Ovary (tissue), 10 donors: ENCODE measurements at places on chromosomes 12 and 14. TPM values are rescaled to one million over a fixed set of nuclear protein-coding genes. Genes with fewer than 3 reads are reported as not detected.
A peak's percentile ranks its signal among the peaks of the same experiment; 100 is the strongest.

DNA sequence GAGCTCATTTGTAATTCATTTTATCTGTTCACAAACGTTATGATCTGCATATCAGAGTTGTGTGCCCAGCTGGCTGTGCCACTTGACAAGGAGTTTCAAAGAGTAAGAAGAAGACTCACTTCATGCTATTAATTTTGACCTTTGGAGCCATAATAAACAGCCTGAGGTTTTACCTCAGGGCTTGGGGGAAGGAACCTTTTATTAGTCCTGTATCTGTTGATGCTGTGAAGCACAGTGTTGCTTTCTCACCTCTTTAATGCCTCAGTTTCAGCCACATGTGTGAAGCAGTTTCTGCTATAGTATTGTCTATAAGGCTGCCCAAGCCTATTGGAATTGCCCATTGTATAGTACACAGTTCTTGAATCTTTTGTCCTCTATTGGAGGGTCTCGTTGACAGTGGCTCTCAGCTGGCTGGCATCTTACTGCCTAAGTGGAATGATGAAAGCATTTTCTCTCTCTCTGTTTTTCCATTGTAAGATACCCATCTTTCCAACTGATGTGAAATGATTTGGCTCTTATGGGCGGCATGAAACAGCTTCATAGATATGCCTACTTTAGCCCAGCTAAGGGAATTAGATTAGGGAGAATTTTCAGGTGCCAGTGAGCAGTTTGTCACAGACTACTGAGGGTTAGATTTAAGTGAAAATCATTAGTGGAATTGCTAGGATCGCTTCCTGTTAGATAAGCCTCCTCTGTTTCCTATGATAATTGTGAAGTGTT lies 34.7 kb downstream of the GPATCH2L start:
- no peak for DNase-seq

DNA sequence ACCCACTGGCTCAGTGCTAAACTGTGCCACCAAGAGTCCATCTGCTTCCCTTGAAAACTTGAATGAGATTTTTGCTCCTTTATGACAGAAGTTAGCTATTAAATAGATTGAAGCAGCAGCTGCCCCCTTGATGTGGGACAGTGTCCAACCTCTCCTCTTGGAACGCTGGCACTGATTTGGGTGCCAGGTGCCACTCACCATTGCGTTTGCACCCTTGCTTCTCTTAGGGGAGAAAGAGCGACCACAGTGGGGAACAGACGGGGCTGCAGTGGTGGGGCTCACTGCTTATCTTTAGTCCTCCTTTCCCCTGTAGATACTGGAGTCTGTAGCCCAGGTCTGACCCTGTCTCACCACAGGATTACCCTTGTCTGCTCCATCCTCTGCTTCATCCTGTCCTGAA lies 9.4 kb downstream of the EP400 start:
- no peak for DNase-seq

DNA sequence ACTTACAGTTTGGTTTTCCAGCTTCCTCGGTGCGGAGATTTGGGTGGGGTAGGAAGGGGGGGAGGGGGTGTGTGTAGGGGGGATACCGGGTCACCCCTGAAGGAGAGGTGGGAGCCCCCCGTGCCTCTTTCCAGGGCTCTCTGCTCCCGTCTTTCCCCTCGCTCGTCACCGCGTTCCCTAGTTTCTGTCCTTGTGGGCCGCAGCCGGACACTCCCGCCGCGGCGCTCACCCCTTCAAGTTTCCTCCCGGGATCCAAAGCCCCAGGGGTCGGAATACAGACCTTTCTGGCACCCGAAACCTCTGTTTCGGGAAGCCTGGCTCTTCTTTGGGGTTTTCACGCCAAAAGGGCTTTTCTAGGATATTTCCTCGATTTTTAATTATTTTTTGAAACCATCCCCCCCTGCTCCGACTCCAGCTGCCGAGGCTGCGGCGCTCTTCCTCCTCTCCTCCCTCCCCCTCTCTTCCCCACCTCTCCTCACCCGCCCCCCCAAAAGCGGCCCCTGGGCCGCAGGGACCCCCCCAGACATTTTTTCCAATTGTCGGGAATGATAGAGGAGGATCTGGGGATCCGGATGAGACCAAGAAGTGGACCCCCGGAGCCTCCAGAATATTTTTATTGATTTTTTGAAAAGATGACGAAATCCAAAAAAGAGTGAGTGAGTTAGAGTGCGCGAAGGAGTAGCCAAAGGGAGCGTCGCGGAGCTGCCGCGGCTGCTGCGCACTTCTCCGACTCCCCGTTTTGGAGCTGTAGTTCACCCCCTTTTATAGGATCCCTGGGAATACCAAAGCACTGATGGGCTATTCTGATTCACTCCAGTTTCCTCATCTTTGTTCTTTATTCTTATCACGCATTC lies 1.7 kb downstream of the CCND2 start:
- no peak for DNase-seq

DNA sequence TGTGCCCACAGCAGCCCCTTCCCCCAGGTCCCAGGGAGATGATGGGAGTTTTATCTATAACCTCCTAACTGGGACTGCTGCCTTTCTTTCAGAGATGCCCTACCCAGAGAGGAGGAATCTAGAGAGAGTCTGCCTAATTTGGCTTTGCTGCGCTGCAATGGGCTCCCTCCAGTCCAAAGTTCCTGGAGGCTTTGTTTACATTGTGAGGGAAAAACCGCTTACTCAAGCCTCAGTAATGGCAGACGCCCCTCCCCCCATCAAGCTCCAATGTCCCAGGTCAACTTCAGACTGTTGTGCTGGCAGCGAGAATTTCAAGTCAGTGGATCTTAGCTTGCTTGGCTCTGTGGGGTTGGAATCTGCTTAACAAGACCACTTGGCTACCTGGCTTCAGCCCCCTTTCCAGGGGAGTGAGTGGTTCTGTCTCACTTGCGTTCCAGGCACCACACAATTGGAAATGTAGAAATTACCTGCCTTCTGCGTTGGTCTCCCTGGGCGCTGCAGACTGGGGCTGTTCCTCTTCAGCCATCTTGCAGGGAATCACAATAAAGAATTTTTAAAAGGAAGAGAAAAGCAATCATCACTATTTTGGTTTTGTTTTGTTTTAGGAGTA lies 262.5 kb downstream of the FOXG1 start:
- DNase-seq, result no peak

DNA sequence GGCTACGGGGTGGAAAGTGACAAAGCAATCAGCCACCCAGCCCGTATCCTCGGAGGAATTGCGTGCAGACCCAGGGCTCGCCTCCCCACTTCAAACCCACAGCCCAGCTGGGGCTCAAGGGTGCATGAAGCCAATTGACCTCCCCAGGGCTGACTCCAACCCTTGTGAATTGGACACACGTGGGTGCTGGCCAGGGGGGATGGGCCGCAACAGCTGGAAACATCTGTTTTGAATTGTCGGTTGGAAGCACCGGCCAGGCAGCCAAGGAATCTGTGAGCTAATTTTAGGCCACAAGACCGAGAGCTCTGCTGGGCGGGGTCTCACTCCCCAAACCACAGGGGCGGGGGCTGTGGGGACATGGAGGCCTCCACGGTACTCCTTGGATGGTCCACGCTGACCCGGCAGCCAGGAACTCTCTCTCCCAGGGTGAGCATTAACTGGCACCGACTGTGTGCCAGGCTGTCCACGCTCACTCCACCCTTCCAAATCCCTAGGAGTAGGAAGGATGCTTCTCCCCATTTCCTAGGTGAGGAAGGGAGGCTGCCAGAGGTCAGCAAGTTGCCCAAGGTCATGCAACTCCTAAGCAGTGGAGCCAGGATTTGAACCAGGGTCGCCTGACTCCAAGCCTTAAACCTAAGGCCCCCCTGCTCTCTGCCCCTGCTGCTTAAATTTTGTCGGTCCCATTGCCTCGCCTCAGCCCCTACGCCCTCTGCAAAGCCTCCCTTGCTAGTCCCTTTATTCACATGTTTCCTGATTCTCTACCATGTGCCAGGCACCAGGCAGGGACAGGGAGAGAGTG lies 11.9 kb upstream of the TMEM119 start:
- DNase-seq, result peak; percentile 92

DNA sequence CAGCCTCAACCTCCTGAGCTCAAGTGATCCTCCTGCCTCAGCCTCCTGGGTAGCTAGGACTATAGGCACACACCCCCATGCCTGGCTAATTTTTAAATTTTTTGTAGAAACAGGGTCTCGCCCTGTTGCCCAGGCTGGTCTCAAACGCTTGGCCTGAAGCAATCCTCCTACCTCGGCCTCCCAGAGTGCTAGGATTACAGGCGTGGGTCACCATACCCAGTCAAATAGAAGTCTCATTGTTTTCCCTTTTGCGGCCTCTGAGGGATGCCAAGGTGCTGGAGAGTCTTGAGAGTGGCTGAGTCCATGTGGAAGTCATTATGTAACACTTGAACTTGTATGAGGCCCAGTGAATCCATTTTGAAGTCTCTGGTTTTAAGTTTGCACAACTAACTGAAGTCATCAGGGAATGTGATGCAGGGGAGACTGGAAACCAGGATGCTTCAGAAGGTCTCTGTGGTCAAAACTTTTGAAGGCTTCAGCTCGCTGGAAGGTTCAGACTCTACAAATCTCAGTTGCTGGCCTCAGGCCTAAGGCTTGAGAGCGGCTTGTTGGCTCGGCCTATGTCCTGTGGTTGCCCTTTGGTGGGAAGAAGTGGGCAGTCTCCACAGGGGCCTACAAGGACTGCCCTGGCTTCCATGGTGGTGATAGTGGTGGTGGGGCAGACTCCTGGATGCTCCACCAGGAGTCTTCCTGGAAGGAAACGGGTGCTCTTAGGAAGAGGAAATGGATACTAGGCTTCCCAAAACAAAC lies 29.2 kb downstream of the GALNT16 start:
- DNase-seq, result no peak

DNA sequence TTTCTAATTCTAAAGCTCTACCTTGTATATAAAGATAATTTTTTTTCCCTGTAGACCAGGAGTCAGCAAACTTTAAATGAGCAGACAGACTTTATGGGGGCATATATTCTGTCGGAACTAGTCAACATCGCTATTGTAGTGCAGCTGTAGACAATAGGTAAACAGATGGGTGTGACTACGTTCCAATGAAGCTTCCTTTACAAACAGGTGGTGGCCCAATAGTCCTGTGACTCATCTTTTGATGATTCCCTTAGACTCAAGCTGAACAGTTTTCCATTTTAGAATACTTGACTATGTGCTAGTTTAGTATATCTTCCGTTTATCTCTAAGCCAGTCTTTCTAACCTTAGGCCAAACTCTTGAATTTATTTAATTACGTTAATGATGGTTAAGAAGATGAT lies 16.3 kb downstream of the MUCL1 start:
- DNase-seq, result no peak

- DNase-seq, result peak; percentile 58
Observed at GRCh38 chr12:45388545-45388944, 172.7 kb downstream of the ANO6 start.

DNA sequence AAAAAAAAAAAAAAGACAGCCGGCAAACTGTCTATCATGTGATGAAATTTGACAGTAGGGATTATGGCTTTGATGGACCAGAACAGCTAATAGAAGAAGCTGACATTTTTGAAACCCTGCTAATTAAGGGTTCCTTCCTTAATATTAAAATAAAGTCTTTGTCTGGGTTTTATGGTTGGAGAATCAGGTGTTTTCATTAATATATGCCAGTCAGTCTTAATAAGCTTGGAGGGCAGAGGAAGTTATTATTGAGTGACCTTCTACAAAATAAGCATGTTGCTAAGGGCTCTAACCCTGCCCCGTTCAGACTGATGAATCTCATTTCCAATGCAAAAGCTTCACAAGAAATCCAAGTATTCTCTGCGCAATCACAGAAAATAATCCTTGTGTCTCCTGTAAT lies 289.8 kb downstream of the EGLN3 start:
- no peak for DNase-seq

DNA sequence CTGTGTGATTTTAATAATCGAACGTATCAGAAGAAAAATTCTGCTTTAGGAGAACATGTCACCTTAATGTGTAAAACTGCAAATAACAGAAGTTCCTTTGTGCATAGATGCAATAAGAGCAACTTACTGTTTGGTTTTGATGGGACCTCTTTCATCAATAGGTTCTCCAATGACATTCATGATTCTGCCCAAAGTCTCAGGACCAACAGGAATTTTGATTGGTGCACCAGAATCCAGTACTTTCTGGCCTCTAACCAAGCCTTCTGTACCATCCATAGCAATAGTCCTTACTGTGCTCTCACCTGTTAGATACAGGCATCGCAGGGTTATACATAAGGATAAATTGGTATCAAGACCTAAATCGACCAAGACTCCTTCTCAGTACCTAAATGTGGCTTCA lies 1.1 kb downstream of the ATP5F1B start:
- DNase-seq, result no peak

GRCh38 chr14:77761205-77761931 lies 412 bp upstream of the SNW1 start:
- DNase-seq, result peak; percentile 15

- DNase-seq, result no peak
Observed at GRCh38 chr12:112164011-112164660, 38.8 kb downstream of the TRAFD1 start.

- DNase-seq, result no peak
Observed at GRCh38 chr12:29572464-29572863, 75.0 kb upstream of the OVCH1 start.

DNA sequence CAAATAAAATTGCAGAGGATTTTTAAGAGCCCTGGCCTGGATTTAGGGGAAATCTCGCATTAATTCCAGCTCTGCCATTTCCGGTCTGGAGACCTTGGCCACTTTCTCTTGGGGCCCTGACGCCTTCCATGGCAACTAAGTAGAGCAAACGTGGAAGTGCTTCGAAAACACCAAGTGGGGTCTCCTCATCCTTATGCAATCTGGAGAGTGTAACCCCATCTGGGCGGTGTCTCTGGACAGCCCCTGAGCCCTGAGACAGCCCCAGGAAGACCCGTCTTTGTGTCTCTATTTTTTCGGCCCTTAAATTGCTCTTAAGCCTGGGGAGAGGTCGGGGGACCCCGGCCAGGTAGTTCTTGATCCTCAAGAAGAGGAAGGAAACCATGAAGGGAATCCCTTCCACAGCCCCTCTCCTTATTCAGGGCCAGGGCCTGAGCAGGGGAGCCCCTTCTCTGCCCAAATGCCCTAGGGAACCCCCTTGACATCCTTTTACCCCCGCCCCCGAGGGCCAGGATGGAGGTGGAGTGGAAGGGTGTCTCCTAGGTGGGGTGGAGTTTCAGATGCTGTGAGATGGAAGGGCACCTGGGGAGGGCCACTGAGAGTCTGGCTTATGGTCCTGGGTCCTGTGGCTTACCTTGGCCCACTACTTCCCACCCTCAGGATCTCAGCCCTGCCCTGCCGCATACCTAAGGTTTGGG lies 17.6 kb upstream of the NR4A1 start:
- DNase-seq, result peak; percentile 57

DNA sequence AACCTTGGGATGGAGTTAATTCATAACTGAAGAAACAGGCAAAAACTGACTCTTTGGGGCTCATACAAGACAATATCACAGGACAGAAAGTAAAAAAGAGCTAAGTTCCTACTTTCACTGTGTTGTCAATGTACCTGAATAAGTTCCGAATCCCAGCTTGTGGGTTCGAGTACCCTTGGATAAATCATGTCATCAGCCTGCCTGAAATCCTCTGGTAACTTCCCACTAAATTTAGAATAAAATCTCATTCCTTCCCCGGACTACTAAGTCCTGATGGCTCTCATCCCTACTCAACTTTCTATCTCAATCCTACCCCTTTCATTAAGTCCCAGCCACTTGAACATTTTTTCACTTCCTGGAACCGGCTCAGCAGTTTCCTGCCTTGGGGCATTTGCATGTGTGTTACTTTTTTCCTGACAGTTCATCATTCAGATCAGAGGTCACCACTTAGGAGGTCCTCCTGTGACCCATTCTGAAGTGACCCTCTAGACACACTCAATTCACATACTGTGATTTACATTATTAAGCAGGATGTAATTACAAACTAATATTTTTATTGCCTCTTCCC lies 12.7 kb downstream of the ERP29 start:
- no peak for DNase-seq

The INHBC gene
- total RNA-seq, result not detected

The ELK3 gene
- 14.8 TPM for total RNA-seq

The AQP2 gene
- total RNA-seq, result 2.1 TPM

The AACS gene
- 37.8 TPM for total RNA-seq

The DLGAP5 gene
- total RNA-seq, result 0.69 TPM
